Ascending aorta (tissue), 2 donors: ENCODE measurements at places on chromosomes 7 and 10.

DNA sequence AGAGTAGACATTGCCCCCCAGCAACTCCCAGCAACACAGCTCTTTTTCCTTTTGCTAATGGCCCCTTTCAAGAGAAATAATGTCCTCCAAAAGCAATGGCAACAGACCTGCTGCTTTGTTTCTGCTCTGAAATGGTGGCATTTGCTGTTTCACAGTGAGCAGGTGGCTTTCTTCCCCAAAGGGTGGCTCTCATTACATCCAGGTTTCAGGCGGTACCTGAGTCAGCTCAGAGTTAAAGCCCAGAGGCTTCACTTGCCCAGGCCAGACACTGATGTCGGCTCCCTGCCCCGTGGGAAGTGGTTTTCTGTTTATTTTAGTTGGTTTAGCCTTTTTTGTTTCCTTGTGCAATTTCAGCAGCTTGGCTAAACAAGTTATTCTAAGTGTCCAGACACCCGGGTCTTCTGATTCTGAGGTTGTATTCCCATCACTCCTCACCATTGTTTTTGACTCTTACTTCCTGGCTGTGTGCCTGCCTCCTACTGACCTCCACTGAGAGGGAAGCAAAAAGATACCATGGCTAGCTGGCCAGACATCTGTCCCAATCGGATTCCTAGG lies 7.8 kb upstream of the ATOH7 start:
- no peak overlapping the region for H3K4me3 ChIP-seq
- H3K27ac ChIP-seq = no peak overlapping the region
- H3K4me1 ChIP-seq = no peaks in the 10 kb centered on the region
- H3K36me3 ChIP-seq = no peaks in the 10 kb centered on the region
- no peaks in the 10 kb centered on the region for H3K27me3 ChIP-seq

DNA sequence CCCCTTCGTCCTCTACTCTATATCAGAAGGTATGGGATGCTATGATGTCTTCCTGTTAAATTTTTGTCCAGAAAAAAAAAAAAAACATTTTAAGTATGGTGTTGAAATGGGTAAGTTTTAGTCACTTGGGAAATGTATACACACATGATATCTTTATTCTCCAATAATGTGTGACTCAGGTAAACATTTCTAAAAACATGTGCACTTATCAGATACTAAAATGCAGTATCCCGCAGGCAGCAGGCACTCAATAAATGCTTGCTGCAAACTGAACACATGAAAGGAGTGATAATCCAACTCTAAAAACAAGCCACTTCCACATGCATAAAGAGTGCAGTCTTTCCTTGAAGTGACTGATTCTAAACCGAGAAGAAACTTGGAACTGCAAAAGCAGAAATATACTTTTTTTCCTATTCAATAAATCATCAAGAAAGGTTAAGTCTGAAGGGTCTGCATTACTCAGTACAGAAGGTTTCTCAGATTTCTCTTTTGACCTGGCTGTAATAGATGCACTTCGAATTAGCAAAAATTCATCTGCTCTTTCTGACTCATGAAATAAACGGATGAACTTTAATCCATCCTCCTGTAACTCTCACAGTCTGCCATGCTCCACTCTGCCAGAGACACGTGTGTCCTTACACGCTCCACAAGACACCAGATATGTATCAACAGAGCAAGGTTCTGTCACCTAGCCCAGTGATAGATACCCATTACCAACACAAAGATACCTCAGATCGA lies 84.0 kb downstream of the HIPK2 start:
- H3K36me3 ChIP-seq = no peaks in the 10 kb centered on the region
- H3K4me1 ChIP-seq = no peaks in the 10 kb centered on the region
- no peak for DNase-seq
- no peaks in the 10 kb centered on the region for H3K27me3 ChIP-seq

GRCh38 chr7:103073989-103074518 lies 542 bp downstream of the FBXL13 start:
- peaks cover 13% of the 10 kb centered on the region for H3K4me1 ChIP-seq
- H3K27ac ChIP-seq = peak overlapping the region; percentile 97
- H3K4me3 ChIP-seq = peak overlapping the region; percentile 92
- no peaks in the 10 kb centered on the region for H3K36me3 ChIP-seq
- H3K27me3 ChIP-seq = no peaks in the 10 kb centered on the region

GRCh38 chr10:128498746-128499145 lies 372.5 kb upstream of the MKI67 start:
- no peaks in the 10 kb centered on the region for H3K36me3 ChIP-seq
- no peaks in the 10 kb centered on the region for H3K4me1 ChIP-seq
- no peaks in the 10 kb centered on the region for H3K27me3 ChIP-seq

DNA sequence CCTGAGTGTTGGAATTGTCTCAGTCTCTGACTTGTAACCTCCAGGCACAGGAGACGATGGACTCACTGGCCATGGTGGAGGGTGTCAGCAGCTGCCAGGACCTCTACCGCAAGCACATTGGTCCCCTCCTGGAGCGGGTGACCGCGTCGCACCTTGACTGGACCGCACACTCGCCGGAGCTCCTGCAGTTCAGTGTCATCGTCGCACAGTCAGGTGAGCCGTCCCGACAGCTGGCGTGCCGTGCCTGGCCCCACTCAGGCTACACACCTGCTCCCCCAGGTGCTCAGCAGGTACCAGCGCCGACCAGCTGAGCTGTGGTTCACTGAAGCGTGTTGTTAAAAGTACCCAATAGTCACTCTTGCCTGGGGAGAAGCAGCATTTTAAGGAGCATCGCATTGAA lies 36.7 kb upstream of the PRKAR1B start:
- H3K27me3 ChIP-seq = no peaks in the 10 kb centered on the region
- H3K4me1 ChIP-seq = no peaks in the 10 kb centered on the region
- no peak overlapping the region for H3K27ac ChIP-seq

- H3K36me3 ChIP-seq = no peaks in the 10 kb centered on the region
- no peaks in the 10 kb centered on the region for H3K27me3 ChIP-seq
- no peak for DNase-seq
- H3K4me3 ChIP-seq = no peak overlapping the region
- H3K4me1 ChIP-seq = no peaks in the 10 kb centered on the region
- no peak overlapping the region for H3K27ac ChIP-seq
Measured at GRCh38 chr7:40297741-40298311, 163.0 kb downstream of the SUGCT start.

DNA sequence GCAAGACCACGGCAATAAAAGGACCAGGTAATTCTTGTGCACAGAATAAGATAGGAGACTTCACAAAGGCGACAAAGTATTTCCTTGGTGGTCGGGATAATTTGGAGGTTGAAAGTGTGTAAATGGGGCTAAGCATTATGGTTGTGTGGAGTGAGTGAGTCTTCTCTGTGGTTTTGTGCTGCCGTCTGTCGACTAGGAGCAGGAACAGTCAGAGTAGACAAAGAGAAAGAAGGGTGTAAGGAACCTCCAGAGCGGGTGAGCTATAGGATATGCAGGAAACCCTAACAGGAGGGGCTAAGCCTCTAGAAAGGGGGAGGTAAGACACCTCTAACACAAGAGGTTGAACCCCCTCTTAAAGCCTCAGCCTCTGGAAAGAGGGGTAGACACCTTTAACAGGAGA lies 201.6 kb downstream of the SH2D4B start:
- no peak overlapping the region for H3K4me3 ChIP-seq
- no peaks in the 10 kb centered on the region for H3K27me3 ChIP-seq
- DNase-seq = no peak
- H3K36me3 ChIP-seq = no peaks in the 10 kb centered on the region

- H3K4me1 ChIP-seq = no peaks in the 10 kb centered on the region
- H3K27me3 ChIP-seq = no peaks in the 10 kb centered on the region
- no peak overlapping the region for H3K27ac ChIP-seq
- DNase-seq = no peak
Measured at GRCh38 chr7:16668978-16669377, 23.0 kb downstream of the BZW2 start.

DNA sequence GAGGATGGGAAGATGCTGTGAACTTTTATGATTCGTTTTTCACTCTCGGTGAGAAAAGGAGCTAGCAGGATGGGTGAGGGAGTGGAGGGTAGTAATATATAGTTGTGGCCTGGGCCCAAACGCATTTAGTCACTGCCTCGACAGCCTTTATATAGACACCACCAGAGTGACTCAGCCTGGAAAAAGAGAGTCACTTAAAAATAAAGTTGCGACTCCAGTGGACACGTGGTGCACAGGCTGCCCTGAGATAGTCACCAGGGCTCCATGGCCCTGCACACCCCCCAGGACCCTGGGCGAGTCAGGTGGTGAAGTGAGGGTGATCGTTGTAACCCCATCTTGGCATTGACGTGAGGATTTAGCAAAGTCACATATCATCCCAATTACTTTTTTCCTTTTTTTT lies 106.7 kb downstream of the CUX1 start:
- no peaks in the 10 kb centered on the region for H3K27me3 ChIP-seq
- H3K27ac ChIP-seq = peak overlapping the region; percentile 95
- H3K4me1 ChIP-seq = peaks cover 25% of the 10 kb centered on the region
- H3K36me3 ChIP-seq = no peaks in the 10 kb centered on the region
- H3K4me3 ChIP-seq = no peak overlapping the region
- peak; percentile 65 for DNase-seq

GRCh38 chr7:3069771-3070449 lies 26.2 kb upstream of the CARD11 start:
- no peaks in the 10 kb centered on the region for H3K27me3 ChIP-seq
- H3K4me1 ChIP-seq = peaks cover 8% of the 10 kb centered on the region
- no peaks in the 10 kb centered on the region for H3K36me3 ChIP-seq
- no peak for DNase-seq
- no peak overlapping the region for H3K4me3 ChIP-seq
- H3K27ac ChIP-seq = no peak overlapping the region

GRCh38 chr7:129713544-129713943 lies 102.0 kb downstream of the NRF1 start:
- no peaks in the 10 kb centered on the region for H3K27me3 ChIP-seq
- H3K27ac ChIP-seq = no peak overlapping the region
- no peaks in the 10 kb centered on the region for H3K4me1 ChIP-seq
- no peak overlapping the region for H3K4me3 ChIP-seq

DNA sequence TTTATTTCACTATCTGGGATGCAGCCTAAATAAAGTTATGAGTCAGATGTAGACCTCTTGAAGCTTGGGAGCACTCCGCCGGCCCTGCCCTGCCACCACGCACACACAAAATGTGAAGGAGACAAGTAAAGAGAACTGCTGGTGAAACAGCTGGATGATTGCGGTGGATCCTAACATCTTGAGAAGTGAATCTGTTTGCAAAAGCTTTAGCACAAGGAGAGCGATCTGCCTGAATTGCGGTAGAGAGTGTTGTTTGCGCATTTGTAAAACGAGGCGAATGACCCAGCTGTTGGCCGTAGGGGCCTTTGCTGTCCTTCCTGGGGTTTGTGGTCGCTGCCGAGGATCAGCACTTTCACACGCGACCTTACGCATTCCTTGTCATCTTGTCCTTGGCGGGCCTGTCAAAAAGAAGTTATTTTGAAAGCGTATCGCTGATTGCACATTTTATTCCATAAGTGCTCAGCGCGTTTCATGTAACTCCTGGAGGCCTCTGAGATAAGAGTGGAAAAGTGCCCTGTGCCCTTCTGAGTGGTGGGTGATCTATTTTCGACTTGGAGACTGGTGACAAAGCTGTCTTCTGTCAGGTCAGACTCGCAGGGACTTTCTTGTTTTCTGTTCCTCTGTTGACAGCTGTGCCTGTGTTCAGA lies 40.8 kb downstream of the RBM20 start:
- DNase-seq = no peak
- H3K4me3 ChIP-seq = peak overlapping the region; percentile 52
- no peaks in the 10 kb centered on the region for H3K36me3 ChIP-seq
- H3K27ac ChIP-seq = peak overlapping the region; percentile 85
- H3K4me1 ChIP-seq = no peaks in the 10 kb centered on the region

GRCh38 chr7:44235066-44235465 lies 34.3 kb downstream of the YKT6 start:
- no peaks in the 10 kb centered on the region for H3K27me3 ChIP-seq
- no peaks in the 10 kb centered on the region for H3K4me1 ChIP-seq

GRCh38 chr10:49277973-49278372 lies 21.0 kb upstream of the C10orf71 start:
- no peak for DNase-seq
- H3K4me3 ChIP-seq = no peak overlapping the region
- no peaks in the 10 kb centered on the region for H3K36me3 ChIP-seq

- H3K27ac ChIP-seq = no peak overlapping the region
Measured at GRCh38 chr7:14505906-14506305, 396.6 kb downstream of the DGKB start.

DNA sequence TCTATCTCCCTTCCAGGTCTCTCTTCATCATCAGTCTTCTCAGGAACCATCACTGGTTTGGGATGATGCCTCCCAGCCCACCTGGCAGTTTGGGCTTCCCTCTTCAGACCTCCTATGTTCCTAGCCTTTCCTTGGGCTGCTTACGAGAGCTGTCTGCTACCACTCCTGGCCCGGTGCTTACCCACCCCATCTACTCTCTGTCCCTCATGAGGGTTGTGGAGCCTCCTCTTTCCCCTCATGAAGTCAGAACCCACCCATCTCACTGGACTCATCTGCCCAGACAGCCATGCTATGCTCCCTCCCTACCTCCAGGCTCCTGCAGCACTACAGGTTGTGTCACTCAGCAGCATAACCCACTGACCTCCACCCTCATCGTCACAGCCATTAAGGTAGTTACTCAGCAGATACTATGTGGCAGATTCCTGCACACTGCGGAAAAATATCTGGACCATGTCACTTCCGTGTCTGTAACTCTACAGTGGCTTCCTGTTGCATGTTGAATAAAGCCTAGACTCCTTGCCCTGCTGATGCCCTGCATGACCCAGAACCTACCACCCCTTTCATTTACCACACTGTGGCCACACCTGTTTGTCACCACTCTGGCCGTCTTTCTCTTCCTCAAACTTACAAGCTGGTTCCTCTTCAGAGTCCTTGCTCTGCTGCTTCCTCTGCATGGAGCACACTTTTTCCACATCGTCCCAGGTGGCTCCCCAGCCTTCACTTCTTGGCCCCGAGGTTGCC lies 2.0 kb downstream of the DBNL start:
- H3K4me1 ChIP-seq = no peaks in the 10 kb centered on the region
- peaks cover 22% of the 10 kb centered on the region for H3K36me3 ChIP-seq
- no peak overlapping the region for H3K27ac ChIP-seq
- H3K4me3 ChIP-seq = peak overlapping the region; percentile 86

DNA sequence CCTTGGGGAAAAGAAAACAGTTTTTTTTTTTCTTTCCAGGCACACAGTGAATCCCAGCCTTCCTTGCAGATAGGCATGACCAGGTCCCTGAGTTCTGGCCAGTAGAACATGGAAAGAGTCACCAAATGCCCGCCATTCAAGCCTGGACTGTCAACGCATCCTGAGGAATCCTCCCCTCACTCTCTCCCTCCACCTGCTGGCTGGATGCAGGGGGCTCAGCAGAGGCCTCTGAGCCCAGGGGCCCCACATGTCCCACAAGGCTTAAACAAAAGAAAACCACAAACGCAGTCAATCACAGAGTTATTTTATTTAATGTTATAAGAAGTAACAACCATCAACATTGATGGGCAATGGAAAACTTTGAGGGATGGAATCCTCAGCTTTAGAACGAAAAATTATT lies 93.1 kb downstream of the JCAD start:
- H3K27ac ChIP-seq = no peak overlapping the region
- peaks cover 7% of the 10 kb centered on the region for H3K4me1 ChIP-seq
- H3K36me3 ChIP-seq = no peaks in the 10 kb centered on the region
- no peak overlapping the region for H3K4me3 ChIP-seq
